Stimulated activated CD4-positive, alpha-beta T cell treated with anti-CD3 and anti-CD28 coated beads, Interleukin-12 subunit alpha, Interleukin-12 subunit beta, amount 100 ng/mL, for 24 hours (primary cell): ENCODE measurements at places on chromosomes 12 and 14.
A peak's percentile ranks its signal among the peaks of the same experiment; 100 is the strongest.

- DNase-seq = no peak
Observed at GRCh38 chr14:94458558-94459205, 6.1 kb upstream of the SERPINA11 start.

DNA sequence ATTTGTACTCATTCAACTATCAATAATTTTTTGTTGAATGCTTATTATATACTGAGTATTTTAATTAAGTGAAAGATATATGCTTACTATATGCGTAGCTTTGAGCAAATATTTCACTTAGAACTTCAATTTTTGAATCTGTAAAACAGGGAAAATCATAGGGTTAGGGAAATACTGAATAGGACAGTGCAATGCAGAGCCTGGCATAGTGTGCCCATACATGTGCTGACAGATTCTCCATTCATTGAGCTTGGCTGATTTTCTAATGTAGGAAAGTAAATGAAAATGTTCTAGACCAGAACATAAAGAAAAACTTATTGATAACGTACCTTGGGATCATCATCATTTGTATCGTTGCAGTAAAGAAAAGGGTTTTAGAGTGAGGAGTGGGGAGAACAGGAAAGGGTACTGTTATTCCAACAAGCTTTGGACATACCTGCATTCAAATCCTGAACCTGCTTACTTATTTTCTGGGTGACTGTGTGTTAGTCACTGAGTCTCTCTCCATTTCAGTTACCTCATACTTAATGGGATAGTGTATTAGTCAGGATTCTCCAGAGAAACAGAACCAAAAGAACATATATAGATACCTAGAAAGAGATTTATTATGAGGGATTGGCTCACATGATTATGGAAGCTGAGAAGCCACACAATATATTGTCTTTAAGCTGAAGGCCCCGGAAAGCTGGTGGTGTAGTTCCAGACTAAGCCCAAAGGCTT lies 436.4 kb downstream of the ADAMTS20 start:
- no peak for DNase-seq

DNA sequence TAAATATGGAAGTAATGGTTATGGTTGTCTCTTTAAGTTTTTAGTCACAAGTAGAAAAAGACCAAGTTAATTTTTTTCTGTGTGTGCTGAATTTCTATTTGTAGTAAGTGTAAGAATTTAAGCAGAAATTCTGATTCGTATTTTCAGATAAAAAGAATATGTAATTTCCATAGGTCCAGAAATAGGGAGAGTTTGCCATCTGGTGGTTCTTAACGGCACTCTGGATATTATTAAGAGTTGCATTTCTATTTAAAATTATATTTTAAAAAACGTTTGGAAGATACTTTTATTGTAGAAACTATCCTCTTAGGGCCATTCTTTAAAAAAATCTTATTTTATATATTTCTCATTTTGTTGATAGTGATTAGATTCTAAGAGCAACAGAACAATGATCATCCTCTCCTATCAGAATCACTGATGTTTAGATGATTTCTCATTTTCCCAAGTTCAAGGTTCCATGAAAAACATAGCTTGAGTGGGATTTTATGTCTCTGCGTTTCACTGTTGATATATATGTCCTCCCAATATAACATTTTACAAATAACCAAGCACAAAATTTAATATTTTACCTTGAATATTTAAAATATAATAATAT lies 88.3 kb downstream of the LRRK2 start:
- DNase-seq = no peak

- no peak for DNase-seq
Observed at GRCh38 chr12:57006809-57007475, 596 bp upstream of the ZBTB39 start.

GRCh38 chr14:99603471-99604277 lies at the start of gene CCDC85C:
TSS of gene CCDC85C (minus strand) at chr14:99604207. CDS start at chr14:99603959, 248 bp downstream.
- DNase-seq = peak; percentile 15

DNA sequence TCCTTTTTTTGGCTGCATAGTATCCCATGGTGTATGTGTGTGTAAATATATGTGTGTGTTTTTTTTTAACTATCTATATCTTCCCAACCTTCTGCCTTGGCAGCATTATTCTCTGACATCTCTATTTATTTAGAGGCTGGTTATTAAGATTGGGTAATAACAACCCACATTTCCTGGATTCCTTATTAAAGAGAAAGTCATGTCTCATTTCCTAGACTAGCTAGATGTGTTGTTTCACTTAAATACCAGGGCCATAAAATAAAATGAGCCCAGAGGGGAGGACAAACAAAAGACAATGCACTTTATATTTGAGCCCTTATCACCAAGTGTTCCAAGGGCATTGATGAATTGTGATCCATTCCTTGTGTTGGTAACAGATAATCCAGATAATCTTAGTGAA lies 169.1 kb downstream of the SLC5A8 start:
- no peak for DNase-seq

- peak; percentile 33 for DNase-seq
Observed at GRCh38 chr12:5200278-5201087, 156.8 kb downstream of the KCNA5 start.

DNA sequence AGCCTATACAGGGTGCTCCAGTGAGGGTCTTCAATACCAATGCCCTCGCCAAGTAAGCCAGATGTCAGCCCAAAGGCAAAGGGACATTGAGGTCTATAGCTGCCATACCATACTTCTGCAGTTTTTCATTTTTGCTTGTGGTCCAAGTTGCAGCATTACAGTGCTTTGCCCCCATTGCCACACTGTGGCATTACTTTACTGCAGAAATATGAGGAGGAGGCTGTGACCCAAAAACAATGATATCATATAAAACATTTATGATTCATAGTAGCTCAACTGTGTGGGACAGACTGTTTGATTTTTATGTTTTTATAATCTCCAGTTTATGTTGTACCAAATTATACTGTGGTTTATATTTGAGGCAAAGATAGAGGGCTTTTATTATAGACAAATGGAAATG lies 64.1 kb downstream of the KIAA0586 start:
- no peak for DNase-seq

GRCh38 chr12:122064025-122064777 lies 14.4 kb upstream of the MLXIP start:
- DNase-seq = no peak

DNA sequence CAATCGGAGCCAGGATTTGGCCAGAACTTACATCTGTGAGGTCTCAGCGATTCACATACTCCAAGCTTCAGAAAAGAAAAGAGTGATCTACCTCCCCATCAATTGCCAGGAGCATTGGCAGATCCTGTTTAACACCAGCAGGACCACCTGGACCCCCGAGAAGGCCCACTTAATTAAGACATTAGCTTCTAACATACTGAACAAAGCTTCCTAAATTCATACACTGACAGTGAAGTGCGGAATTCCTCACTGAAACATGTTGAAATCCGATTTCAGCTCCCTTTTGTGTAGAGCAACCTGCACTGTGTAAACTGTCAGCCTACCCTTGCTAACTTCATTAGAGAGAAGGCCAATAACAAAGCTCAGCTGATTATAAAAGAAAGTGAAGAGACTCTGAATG lies 274.0 kb downstream of the NOVA1 start:
- no peak for DNase-seq

GRCh38 chr14:39459795-39460478 lies 27.7 kb upstream of the FBXO33 start:
- DNase-seq = no peak

- DNase-seq = no peak
Observed at GRCh38 chr12:30106204-30106965, 322.6 kb upstream of the TMTC1 start.

GRCh38 chr12:69639400-69640016 lies 28.8 kb upstream of the LRRC10 start:
- DNase-seq = peak; percentile 45

GRCh38 chr14:86203843-86204242 lies 673.9 kb downstream of the FLRT2 start:
- no peak for DNase-seq

DNA sequence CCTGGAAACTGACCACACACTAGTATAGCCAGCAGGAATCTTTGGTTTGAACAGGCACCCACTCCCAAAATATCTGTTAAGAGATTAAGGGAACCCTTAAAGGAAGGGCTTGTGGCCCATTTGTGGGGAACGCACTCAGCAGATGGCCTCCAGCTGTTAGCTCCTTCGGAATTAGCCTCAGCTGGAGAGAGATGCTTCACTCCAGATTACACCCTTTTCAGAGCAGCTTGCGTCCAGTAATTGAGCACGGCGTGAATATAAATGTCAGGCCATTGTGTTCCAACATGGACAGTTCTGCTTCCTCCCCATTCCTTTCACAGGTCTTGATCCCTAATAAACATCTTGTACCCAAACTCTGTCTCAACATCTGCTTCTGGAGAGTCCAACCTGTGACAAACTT lies 397.8 kb downstream of the SEC23A start:
- DNase-seq = no peak

DNA sequence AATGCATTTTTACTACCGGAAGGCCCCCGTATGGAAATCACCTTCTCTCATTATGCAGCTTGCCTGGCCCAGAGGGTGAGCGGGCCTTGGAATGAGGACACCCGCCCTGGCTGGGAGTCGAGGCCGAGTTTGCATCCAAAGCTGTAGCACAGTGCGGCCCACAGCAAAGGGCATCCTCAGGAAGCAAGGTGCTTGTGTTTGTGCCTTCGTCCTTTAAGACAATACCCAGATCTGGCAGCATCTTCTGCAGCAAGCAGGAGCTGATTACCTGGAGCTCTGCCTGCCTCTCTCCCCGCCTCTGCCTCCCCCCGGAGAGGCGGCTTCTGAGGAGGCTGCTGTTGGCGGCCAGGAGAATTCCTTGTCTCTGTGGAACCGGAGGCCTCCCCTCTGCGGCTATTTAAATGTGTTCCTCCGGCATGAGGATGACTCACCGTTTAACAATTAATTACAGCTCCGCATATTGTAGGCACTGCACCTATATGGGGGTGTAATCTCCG lies 145.3 kb downstream of the CACNA1C start:
- DNase-seq = no peak

DNA sequence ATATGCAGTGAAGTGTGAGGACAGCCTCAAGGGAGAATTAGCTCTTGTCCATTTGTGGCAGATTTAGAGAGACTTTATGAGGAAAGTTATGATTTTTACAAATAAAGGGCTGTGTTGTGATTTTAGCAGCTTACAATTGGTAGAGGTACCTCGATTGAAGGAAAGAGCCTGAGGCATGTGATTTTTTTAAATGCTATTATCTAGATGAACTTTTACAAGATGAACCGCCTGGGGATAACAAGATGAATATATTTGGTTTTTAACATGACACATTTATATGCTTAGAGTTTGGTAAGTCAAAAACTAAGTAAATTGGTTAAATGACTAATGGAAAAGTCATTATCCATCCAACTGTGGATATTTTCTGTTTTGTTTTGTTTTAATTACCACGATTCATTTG lies 52.6 kb downstream of the AEBP2 start:
- no peak for DNase-seq

- DNase-seq = no peak
Observed at GRCh38 chr12:98106031-98106683, 409.2 kb upstream of the TMPO start.

- no peak for DNase-seq
Observed at GRCh38 chr12:88471331-88472045, 108.8 kb downstream of the KITLG start.

DNA sequence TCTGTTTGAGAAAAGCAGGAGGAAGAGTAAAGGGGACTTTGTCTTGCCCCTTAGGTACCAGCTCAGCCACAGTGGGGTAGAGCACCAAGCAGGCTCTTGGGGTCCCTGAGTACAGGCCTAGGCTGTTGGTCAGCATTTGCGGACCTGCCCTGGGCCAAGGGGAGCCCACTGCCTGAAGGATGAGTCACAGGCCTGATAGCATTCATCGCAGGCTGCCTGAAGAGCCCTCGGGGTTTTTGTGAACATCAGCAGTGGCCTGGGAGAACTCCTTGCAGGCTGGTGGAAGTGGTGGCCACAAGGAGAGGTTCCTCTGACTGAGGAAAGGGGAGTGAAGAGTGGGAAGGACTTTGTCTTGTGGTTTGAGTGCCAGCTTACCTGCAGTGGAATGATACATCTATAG lies 25.0 kb upstream of the P2RX7 start:
- DNase-seq = no peak

DNA sequence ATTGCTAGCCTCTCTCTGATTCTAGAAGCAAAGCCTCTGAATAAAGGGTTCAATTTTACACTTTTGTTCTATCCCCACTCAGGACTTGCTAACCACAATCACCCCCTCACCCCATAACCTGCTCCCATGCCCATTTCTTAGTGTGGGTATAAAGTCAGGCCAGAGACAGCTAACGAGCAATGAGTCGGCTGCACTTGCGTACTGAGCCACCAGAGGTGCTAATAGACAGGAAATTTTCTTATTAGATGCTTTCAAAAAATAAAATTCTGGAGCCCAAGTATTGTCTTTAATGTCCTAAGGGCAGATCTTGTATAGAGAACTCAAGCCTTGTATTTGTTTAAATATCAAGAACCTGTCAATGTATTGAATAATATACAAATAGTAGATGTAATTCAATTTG lies 256.9 kb downstream of the SYT1 start:
- no peak for DNase-seq

GRCh38 chr14:94542811-94543440 lies 18.3 kb upstream of the SERPINA4 start:
- no peak for DNase-seq

- no peak for DNase-seq
Observed at GRCh38 chr14:65334765-65335410, 77.6 kb upstream of the FUT8 start.

DNA sequence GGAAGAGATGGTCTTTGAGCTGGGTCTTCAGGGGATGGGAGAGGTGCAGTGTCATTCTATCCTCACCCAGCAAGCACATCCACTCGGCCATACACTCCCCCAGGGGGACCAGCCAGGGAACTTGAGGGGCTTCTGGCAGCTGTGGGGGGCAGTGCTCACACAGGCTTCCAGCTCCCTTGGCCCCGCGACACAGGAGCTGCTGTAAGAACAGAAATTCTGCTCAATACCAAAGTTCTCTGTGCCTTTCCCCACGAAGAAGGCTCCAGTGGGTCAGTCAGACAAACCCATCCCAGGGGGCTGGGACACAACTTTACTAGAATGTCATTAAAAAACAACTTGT lies 289.1 kb upstream of the RTL1 start:
- DNase-seq = no peak

- no peak for DNase-seq
Observed at GRCh38 chr14:95337041-95337595, 17.4 kb upstream of the CLMN start.

GRCh38 chr14:33350366-33350990 lies 411.8 kb downstream of the NPAS3 start:
- DNase-seq = no peak

DNA sequence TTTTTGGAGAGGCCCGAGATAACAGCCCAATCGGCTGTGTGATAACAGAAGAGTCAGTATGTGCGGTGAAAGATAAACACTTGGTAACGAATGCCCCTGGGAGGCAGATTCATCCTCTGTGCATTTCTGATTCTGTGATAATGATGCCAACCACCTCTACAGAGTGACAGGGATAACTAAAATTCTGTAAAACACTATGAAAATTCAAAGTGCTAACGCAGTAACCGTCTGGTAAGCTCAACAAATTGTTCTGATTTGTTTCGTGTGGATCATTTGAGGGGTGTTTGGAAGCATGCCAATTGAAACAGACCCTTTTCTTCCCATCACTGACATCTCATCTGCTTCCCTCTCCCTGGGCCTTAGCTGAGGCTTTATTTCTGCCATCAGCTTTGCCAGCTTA lies 76.3 kb downstream of the ESR2 start:
- DNase-seq = no peak

GRCh38 chr14:61255968-61256367 lies 25.2 kb downstream of the TMEM30B start:
- no peak for DNase-seq
